GOT3 (cell line): ENCODE measurements at places on chromosomes 16 and 17.

- DNase-seq: no peak
These were observed 89.9 kb downstream of the IRF8 start for GRCh38 chr16:85988723-85989313.

DNA sequence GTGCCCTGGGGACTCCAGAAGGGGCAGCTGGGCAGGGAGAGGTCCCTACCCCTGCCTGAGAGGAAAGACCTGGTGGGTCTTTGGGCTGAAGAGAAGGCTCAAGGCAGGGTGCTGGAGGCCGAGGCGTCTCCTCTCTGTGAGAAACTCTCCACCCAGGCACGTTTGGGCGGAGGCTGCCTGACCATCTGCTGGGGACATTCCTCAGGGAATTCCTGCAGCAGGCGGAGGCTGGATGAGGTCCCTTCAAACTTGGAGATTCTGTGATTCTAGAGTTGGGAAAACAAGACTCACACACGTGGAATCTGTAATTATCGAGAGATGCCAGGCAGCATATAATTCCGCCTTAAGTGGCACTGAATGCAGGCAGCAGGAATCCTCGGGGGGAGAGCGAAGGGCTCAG is 21.1 kb upstream of the PHF12 start:
- no peak for DNase-seq

GRCh38 chr16:26365161-26365940 is 673.6 kb downstream of the HS3ST4 start:
- no peak for DNase-seq

GRCh38 chr17:66679631-66680517 is 155.0 kb upstream of the CACNG5 start:
- no peak for DNase-seq

DNA sequence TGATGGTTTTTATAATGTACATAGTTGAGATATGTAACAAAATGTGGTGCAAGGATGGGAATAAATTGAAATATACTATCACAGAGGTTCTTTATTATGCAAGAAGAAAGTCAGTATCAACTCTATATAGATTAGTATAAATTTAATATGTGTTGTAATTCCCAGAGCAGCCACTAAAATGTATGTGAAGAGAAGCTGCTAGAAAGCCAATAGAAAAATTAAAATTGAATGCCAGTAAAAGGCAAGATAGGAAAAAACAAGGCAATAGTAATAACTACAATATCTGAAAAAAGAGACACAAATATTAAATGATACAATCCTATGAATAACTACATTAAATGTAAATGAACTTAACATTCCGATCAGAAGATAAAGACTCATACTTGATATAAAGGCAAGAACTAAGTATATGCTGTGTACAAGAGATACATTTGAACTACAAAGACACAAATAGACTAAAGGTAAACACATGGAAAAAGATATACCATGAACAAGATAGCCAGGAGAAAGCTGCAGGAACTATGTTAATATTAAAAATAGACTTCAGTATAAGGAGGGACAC is 92.0 kb downstream of the ABCA8 start:
- no peak for DNase-seq

- no peak for DNase-seq
These were observed 19.8 kb upstream of the MARCHF10 start for GRCh38 chr17:62827746-62828485.

- no peak for DNase-seq
These were observed 646.6 kb downstream of the TOX3 start for GRCh38 chr16:51900221-51900780.

- DNase-seq: no peak
These were observed 35.8 kb downstream of the TEKT5 start for GRCh38 chr16:10658943-10659342.

DNA sequence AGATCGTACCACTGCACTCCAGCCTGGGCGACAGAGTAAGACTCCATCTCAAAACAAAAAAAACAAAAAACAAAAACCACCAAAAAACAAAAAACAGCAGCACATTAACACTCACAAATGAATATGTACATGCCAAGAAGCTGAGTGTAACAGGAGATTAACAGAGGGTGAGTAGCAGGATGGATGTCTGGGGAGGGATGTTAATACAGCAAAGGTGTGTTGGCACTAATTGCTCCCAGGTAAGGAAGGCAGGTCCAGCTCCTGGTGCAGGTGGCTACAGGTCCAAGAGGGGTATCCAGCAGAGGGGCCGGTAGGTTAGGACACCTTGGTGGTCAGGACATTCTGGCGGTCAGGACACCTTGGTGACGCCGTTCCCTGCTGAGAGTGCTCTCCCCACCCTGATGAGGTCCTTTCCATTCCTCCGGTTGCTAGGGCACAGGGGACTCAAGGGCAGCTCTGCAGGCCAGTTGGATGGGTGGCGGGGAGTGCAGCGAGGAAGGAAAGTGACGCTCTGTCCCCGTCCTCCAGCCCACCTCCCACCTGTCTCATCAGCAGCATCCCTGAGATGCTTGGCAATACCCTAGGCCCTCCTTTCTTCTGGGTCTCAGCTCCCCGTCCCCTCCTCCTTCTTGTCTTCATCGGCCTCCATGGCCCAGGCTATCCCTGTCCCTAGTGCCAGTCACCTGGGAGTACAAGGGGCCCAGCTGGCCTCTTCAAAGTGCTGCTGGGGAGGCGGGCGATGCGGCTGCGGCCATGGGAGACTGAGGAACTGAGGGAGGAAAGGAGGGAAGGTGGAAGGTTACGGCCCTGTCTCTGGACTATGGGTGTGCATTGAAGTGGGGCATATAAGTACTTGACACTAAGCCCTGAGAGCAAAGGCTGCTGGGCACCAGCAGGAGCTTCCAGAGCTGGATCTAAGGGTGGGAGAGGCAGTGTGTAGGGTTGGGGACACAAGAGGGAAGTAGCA is 10.7 kb upstream of the GFAP start:
- DNase-seq: no peak
